ENCODE measurements at places on chromosomes 16 and 17. TPM values are rescaled to one million over a fixed set of nuclear protein-coding genes. Genes with fewer than 3 reads are reported as not detected.

The CHST4 gene
- not detected for polyA plus RNA-seq

The ARHGDIG gene
- polyA plus RNA-seq: not detected

The LGALS9 gene
- 41.0 TPM for polyA plus RNA-seq

The EXOSC6 gene
- polyA plus RNA-seq: 5.2 TPM

The DLG4 gene
- polyA plus RNA-seq: 0.22 TPM

The CDH5 gene
- not detected for polyA plus RNA-seq

The SLC16A13 gene
- polyA plus RNA-seq: 1.5 TPM

The CD300C gene
- polyA plus RNA-seq: not detected

The NCBP3 gene
- 11.6 TPM for polyA plus RNA-seq

The TBX4 gene
- polyA plus RNA-seq: not detected

The HOXB8 gene
- not detected for polyA plus RNA-seq

GRCh38 chr16:6132121-6132520 is 1034.5 kb upstream of the EEF2KMT start:
- DNase-seq: no peak

GRCh38 chr17:7204828-7205461 is 14.7 kb downstream of the DLG4 start:
- peak; percentile 93 for DNase-seq

GRCh38 chr16:65908568-65908967 is 457.9 kb upstream of the CDH5 start:
- DNase-seq: no peak

GRCh38 chr17:74192950-74193781 is 10.3 kb upstream of the RPL38 start:
- no peak for DNase-seq

DNA sequence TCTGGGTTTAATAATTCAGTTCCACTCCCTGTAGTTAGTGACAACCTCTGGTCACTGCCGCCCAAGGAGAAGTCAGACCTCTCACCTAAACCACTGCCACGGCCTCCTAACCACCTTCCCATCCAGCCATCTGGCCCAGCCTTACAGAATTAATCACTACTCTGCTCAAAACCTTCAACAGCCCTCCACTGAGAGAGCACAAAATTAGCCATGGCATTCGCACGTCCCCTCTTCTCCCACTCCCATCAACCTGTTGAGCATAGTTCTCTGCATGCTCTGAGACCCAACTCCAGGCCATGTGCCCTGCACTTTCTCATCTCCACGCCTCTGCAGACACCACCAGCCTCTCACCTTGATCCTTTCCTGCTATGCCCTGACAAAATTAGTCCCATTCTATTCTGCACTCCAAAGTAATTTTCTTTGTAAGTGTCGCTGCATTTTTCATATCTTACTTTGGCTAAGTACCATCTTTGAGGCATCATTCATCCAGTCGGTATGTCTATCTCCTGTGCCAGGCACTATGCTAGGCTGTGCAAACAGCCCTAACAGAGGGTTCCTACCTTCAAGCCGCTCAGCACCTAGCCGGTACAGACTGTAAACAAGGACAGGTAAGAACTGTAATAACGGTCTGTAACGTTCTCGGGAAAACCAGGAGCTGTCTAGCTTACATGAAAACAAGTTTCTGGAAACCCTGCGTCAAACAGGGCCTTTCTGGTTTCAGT is 963 bp downstream of the COPRS start:
- DNase-seq: no peak

- no peak for DNase-seq
These were observed 5.6 kb upstream of the NOTUM start for GRCh38 chr17:81966343-81967243.

DNA sequence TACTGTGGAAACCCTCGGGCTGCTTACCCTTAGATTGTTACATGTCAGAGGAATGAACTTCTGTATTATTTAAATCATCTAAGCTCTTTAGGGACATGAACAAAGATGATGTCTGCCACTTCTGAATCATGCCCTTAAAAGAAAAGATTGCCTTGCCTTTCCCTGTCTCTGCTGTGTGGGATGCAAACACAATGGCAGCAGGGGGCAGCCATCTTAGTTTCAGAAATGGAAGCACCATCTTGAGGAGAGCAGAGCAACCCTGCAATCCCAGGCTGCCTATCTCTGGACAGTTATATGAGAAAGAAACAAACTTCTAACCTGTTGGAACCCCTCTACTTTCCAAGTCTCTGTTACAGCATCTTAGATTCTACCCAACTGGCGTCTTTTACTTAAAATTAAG is 16.7 kb upstream of the HLF start:
- DNase-seq: no peak

- DNase-seq: peak; percentile 53
These were observed 12.7 kb upstream of the HASPIN start for GRCh38 chr17:3710951-3711383.

- DNase-seq: no peak
These were observed 5.3 kb downstream of the HMOX2 start for GRCh38 chr16:4481526-4481925.

- DNase-seq: no peak
These were observed 44.9 kb downstream of the VAC14 start for GRCh38 chr16:70756071-70756470.

GRCh38 chr17:50255766-50256635 is 18.3 kb upstream of the TMEM92 start:
- DNase-seq: no peak

- no peak for DNase-seq
These were observed 236.1 kb upstream of the C16orf82 start for GRCh38 chr16:26830428-26831127.

DNA sequence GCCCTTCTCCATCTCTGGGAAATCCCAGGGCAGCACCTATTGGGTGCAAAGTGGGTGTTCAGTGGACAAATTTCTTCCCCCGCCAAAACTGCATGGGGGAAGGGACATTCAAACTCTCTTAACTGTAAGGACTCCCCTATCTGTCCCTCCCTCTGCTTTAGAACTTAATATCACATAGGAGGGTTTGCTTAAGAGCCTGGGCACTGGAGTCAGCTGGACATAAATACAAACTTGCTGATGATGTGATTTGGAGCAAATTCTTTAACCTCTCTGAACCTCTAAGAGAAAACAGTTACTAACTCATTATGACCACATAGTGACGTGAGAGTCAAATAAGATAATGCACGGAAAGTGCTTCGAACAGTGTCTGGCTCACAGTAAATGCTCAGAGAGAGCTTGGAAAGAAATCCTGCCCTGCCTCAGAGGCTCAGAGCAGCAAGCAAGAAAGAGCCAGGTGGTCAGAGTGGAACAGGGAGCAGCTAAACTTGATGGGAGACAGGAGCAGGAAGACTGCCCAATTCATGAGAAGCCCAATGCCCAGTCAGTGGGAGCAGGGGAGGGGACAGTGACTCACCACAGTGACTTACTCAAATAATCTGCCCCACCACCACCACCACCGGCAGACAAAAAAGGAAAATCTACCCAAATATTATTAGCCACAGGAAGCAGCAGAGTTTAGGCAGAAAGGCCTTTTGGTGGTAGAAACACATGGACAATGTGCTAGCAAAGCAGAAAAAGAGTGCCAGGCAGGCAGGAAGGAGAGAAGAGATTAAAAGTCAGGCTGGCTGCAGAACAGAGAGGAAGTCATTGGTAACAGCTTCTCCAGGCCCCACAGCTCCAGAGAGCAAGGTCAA is 23.9 kb upstream of the CCL1 start:
- no peak for DNase-seq

- no peak for DNase-seq
These were observed 16.8 kb downstream of the IL4R start for GRCh38 chr16:27330542-27330941.

- peak; percentile 22 for DNase-seq
These were observed at the start of gene NOG for GRCh38 chr17:56593646-56594319. Gene NOG (plus strand): TSS chr17:56593699. CDS start chr17:56594224, 525 bp downstream.

- DNase-seq: peak; percentile 46
These were observed 48.4 kb upstream of the KDM8 start for GRCh38 chr16:27154705-27155521.

GRCh38 chr16:2785101-2785991 is 2.0 kb downstream of the PRSS33 start:
- DNase-seq: no peak

DNA sequence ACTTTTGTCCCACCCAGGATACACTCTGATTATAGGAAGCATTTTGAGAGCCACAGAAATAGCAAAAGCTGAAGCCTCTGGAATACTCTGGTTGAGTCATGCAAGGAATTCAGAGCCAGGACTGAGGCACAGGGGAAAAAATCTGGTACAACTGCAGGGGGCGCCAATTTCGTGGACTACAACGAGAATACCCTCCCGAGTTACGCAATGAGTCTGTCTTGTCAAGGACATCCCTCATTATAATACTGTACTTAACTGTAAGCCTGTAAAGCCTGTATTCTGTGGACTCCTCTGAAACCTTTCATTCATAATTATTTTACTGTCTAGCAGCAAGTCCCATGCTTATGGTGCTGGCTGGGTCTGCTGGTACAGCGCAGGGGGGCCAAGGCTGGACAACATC is 7.8 kb downstream of the HOXB1 start:
- no peak for DNase-seq

DNA sequence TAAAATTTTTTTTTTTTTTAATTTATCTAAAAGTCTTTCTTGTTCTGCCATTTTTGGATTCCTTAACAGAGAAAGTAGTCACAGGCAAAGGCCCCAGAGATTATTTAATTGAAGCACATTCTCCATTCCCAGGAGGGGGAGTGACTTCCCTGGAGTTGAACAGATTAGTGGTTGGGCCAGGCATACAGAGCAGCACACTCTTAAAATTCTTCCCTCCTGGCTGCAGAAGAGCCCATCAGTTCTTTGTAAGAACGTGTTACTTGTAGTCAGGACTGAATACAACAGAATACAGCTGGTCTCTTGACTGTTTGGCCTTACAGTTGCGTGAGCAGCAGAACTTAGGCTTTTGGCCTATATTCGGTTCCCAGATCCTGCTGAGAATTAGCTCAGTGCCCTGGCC is 1.8 kb downstream of the ALKBH5 start:
- no peak for DNase-seq

- no peak for DNase-seq
These were observed 824 bp downstream of the SOX8 start for GRCh38 chr16:982145-983043.

DNA sequence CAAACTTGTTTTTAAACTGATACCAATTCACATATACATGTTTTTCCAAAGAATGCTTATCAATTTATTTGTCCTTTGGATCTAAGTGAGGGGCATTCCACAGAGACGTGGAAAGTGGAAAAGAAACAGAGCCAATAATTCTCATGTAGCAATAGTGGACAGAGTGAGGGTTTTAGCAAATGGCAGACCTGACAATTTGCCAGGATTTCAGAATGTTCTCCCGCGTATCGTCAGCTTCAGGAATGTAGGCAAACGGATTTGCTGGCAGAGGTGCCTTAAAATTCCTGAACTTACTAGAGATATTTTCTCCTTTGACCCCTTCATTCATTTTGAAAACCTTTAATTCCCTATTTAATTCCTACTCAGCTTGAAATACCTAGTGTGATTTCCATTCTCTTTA is 193.4 kb upstream of the CPHXL start:
- DNase-seq: no peak

DNA sequence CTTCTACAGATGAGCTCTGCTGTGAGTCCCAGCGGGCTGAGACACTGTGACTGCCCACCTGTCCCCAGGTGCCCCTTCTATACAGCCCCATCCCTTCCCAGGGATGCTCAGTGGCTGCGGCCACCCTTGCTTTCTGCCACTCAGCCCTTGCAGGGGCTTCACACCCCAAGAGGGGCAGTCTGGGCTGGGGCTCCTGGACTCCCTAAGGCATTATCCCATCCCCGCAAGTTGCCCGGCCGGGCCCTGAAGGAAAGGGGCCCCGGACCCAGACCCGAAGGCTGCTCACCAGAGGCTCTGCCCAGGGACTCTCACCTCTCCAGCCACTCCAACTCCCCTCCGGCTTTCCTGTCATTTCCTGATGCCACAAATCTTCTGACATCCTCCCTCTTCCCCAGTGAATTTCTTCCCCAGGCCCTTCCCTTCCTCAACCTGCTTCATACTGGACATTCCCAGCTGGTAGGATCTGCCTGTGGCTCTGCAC is 88.5 kb upstream of the TOB1 start:
- no peak for DNase-seq

GRCh38 chr17:17946093-17946492 is 26.1 kb downstream of the TOM1L2 start:
- DNase-seq: no peak

DNA sequence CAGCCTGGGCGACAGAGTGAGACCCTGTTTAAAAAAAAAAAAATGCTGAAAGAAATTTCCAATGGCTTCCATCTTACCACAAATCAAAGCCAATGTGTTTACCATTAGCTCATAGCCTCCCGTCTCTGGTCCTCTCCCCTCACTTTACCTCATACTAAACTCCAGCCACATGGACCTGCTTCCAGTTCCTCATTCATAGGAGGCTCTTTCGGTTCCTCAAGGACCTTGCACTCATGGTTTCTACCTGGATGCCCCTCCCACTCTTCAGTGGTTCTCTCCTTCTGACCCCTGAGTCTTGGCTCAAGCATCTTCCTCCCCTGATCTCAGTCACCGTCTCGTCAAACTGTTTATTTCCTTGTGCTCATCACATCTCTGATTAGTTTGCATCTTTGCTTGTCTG is 3.8 kb upstream of the DEF8 start:
- DNase-seq: no peak

GRCh38 chr16:12286964-12287363 is 310.4 kb downstream of the SNX29 start:
- no peak for DNase-seq

DNA sequence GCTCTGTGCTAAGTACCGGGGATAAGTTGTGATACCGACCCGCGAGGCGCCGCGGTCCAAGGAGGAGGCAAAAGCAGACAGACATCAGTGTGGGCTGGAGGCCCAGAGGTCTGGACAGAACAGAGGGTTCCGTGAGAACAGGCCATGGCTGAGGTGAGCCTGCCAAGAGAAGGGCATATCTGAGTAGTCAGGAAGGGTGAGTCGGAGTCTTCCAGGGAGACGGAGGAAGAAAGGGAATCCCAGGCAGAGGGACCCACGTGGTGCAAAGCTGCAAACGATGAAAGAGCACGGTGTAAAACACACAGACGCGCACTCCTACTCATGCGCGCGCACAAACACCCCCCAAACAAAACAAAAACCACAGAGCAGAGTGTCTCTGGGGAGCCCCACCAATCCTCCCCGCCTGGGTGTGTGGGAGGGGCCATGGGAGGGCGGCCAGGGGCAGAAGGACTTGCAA is 18.1 kb downstream of the RHBDL3 start:
- DNase-seq: no peak

- DNase-seq: no peak
These were observed 14.3 kb downstream of the PIEZO1 start for GRCh38 chr16:88770461-88771293.

GRCh38 chr16:89147085-89147817 is 24.3 kb upstream of the CDH15 start:
- DNase-seq: no peak

DNA sequence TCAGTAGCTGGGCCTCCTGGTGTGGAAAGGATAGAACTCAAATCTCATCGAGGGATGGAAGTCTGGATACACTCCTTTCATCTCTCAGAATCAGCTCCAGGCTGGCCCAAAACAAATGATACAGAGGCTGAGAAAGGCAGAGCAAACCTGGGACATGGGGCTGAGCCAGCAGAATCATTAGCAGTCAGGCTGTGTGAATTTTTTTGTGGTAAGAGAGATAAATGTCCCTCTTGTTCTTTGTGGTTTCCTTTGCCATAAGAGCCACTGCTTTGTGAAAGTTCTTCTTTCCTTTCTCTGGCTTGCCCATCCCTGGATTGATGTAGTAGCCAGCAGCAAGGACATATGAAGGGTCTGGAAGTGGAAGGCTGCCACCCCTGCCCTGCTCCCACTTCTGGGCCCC is 146.2 kb downstream of the CDH13 start:
- no peak for DNase-seq

GRCh38 chr17:17205368-17206123 is 587 bp downstream of the PLD6 start:
- peak; percentile 35 for DNase-seq

Data from CD4-positive, CD25-positive, alpha-beta regulatory T cell (primary cell).